ENCODE measurements at places on chromosomes 2 and 18.

GRCh38 chr18:31583185-31583854 lies 8.4 kb upstream of the TTR start:
- DNase-seq: no peak

GRCh38 chr2:218569038-218569431 lies 396 bp downstream of the CNOT9 start:
- DNase-seq: peak; percentile 41

- DNase-seq: no peak
These were observed 20.2 kb downstream of the NRXN1 start for GRCh38 chr2:51011693-51012092.

DNA sequence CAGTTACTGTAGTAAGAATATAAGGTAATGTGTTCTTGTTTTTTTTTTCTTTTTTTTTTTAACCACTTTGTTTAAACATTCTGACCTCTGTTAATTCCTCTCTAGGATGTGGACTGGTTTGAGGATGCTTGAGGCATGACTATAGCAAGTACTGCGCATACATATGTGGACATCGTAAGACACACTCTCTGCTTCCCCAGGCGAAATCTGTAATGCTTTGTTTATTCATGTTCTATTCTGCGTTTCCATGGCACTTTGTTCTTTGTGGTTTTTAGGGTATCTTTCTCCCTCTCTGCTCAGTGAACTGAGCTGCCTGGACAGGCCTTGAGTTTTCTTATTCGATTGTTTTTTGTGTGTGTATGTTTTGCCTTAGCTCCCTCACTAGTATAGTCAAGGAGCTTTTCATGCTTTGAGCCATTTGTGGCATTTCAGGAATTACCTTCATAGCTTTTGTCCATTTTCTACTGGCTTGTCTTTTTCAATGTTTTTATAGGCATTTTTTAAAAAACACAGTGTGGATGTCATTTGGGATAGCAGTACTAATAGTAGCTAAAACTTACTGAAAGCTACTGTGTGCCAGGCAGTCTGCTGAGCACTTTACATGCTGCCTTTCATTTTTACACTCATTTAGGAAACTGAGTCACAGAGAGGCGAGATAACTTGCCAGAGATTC lies 1.9 kb upstream of the SH3BP4 start:
- no peak for DNase-seq

- no peak for DNase-seq
These were observed 975.1 kb downstream of the BCL11A start for GRCh38 chr2:59578349-59578748.

DNA sequence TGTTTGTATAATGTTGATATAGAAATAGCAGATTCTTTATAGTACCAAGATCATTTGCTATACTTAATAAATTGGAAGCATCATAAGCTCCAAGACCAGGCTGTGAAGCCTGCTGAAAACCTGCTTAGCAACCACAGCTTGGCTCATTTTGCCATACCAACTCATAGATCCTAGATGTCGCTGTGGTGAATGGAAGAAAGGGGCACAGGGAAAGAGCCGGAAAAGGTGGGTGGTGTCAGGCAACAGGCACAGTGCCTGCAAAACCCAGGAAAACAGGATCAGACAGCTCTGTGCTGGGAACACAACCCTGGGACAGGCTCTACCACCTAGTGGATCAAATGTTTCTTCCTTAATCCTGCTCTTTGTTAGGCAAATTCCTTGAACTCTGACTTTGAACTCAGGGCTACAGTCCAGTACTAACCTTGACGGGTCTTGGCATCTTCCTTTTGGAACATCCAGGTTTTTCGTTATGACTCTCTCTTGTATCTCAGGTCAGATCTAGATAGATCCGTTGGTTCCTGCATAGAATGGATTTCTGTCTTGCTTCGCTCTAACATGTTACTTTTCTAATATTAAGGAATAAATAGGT lies 31.6 kb downstream of the TWSG1 start:
- no peak for DNase-seq

DNA sequence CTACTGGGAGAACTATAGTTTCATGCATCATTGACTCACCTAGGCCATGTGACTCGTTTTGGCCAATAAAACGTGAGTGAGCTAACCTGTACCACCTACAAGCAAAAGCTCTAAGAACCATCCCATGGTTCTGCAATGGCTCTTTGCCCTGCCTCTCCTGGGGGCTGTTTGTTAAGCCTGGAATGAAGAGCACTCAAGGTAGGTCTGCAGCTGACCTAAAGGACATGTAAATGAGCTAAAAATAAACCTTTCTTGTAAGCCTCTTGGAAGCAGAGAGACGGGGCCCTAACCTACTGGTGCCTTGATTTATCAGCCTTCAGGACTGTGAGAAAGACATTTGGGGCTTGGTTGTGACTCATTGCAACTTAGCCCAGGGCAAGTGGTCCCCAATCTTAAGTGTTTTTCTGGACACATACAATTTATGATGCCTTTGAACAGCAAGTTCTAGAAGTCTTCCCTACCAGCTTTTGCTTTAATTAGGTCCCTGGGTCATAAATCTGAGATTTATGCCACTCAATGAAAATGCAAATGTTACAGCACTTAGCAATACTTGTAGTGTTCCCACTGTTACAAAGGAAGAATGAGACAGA lies 107.4 kb downstream of the OSBPL6 start:
- no peak for DNase-seq

DNA sequence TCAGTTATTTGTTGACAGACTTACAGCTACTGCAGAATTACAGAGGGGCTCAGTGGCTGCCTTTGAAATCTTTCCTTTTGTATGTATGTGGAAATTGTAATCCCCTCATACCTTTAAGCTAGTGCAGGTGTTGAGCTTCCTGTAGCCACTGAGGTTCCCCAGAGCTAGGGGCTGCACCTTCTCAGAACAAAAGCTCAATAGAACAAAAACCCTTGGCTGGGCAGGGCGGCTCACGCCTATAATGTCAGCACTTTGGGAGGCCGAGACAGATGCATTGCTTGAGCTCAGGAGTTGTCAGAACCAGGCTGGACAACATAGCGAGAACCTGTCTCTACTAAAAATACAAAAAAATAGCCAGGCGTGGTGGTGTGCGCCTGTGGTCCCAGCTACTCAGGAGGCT lies 41.3 kb upstream of the CHMP1B start:
- DNase-seq: no peak

DNA sequence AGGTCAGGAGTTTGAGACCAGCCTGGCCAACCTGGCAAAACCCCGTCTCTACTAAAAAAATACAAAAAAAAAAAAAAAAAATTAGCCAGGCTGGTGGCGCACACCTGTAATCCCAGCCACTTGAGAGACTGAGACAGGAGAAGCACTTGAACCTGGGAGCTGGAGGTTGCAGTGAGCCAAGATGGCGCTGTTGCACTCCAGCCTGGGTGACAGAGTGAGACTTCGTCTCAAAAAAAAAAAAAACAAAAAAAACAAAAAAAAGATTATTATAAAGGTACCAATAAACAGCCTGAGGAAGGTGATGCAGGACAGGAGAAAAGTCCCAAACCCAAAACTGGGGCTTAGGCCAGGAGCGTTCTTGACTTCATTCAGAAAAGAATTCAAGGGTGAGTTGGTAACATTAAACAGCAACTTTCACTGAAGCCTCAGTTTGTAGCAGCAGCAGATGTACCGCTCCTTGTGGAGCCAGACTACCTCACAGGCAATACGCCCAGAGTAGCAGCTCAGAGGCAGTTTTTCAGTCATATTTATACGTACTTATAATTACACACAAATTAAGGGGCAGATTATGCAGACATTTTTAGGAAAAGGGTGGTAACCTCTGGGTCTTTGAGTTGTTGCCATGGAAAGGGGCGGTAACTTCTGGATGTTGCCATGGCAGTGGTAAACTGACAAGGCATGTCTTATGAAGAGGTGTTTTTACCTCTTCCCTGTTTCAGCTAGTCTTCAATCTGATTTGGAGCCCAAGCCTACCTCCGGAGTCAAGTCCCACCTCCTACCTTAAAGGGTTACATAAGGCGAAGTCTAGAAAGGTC lies 1596.6 kb upstream of the CELF4 start:
- no peak for DNase-seq

GRCh38 chr2:17302281-17302680 lies 216.0 kb downstream of the RAD51AP2 start:
- DNase-seq: no peak

DNA sequence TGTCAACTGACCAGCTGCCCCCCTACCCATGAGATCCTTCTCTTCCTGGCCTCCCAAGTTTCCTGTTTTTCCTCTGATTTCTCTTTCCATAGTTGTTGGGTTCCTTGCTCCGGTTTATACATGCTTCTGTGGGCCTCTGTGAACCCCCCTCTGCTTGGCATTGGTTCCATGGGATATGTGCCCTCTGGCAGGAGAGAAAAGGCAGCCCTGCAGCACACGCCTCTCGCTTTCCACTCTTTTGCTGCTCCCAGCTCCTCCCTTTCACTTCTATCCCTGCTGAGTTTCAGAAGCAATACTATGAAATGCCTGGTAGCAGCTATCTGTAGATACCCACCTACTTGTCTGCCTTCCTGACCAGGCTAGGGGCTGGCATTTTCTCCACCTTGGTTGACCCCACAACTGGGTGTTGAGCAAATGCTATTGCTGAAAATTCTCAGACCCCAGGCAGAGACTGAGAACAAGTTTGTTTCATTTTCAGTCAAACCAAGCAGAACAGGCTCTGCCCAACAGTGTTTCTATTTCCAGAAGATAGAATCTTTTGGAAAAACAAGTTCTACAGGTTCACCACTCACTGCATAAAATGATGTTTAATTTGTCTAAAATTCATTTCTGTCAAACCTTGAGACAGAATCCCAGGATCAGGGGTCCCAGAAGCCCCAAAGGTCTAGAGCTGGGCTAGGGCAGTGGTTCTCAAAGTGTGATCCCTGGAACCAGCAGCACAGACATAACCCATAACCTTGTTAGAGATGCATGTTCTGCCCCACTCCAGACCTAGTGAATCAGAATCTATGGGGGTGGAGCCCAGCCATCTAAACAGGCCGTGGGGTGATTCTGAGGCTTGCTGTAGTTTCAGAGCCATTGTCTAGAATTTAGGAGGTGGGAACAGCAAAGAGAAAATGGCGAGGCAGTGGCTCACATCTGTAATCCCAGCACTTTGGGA lies 13.4 kb downstream of the CAPG start:
- no peak for DNase-seq

All from activated CD4-positive, alpha-beta T cell treated with anti-CD3 and anti-CD28 coated beads, Interleukin-2, amount 50 U/mL, for 24 hours (primary cell).